ENCODE measurements at places on chromosomes 2 and 18.

GRCh38 chr18:67733088-67733487 lies 216.6 kb upstream of the DSEL start:
- no peak for DNase-seq

GRCh38 chr2:28358668-28359201 lies 33.9 kb upstream of the FOSL2 start:
- no peak for DNase-seq

DNA sequence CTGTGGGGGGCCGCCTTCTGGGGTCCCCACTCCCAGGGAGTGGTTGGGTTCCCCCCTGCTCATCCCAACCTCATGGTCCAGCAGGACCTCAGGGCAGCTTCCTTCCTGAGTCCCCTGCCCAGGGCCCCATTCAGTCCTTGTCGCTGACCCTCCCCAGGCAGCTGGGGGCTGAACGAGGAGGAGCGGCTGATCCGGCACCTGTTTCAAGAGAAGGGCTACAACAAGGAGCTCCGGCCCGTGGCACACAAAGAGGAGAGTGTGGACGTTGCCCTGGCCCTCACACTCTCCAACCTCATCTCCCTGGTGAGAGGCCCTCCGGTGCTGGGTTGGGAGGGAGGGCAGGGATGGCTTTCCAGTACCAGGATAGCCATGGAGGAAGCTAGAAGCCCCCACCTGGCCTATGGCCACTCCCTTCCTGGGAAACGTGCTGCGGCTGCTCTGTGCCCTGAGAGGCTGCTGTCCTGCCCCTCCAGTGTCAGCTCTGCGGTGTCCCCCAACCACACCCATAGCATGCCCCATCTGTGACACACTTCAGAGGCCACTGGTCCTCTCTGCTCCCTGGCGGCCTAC lies 497 bp downstream of the CHRND start:
- DNase-seq: no peak

DNA sequence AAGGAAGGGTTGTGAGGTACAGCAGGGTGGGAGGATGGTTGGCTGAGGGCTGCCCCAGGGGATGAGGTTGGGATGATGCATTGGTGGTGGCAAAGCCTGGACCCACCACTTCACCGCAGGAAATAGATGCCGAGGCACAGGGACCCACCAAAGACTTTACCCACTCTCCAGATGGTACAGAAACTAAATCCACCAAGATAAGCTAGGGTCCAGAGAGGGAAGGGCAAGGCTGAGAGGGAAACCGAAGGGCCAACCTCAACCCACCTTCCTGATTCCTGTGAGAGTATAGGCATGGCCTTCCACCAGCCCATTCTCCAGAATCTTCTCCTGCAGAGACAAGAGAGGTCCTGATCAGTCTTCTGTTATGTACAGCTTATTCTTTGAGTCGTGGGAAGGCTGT lies 18.1 kb downstream of the CAPN14 start:
- DNase-seq: no peak

GRCh38 chr2:99880964-99881294 lies 261.5 kb downstream of the AFF3 start:
- DNase-seq: no peak

GRCh38 chr18:47115205-47115604 lies 35.1 kb downstream of the HDHD2 start:
- no peak for DNase-seq

DNA sequence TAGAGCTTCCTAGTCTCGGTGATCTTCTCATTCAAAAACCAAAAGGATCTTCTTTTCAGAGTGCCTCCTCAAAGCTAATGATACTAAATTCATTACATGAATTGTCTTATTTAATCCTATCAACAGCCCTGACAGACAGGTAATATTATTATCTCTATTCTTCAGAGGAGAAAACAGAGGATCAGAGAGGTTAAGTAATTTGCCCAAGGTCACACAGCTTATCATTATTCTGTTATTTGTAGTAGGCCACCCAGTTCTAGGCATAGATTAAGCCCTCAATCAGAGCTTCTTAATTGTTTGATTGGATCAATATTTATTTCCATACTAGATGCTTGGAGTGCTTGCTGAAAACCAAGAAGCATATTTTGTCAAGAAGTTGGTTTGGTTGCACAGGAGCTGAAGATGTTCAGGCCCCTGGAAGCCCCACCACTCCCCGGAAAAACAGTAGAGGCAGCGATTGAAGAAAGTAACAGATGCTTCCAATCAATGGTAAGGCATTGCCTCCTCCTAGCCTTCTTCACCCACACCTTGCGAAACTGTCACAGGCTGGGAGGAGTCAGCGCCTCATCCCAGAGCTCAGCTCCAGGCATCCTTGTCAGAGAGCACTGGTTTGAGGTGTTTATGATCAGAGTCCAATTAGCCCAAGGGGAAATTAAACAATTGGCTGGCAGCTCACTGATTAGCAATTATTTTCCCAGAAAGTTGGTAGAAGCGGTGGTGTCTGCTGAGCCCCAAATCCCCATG lies 487.2 kb downstream of the BCL11A start:
- no peak for DNase-seq

DNA sequence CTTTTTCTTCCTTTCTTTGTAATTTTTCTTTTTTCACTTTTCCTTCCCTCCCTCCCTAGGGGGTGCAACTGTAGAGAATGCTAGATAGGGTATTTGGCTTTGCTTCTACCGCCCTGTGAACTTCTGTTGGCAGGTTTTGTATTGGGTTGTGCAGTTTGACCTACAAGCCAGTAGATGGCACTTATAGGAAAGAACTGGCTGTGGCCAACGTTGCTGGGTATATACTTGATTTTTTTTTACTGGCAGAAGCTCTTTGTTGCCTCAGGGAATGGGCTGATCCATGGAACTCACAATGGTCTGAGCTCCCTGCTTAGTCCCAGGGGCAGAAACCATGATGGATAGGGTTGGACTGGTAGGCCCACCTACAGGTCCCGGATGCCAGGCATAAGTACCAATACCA lies 1019.5 kb upstream of the LRRTM1 start:
- peak; percentile 54 for DNase-seq

- peak; percentile 89 for DNase-seq
These were observed 185.2 kb upstream of the LRRTM1 start for GRCh38 chr2:80489717-80490116.

GRCh38 chr2:150677551-150677950 lies 190.1 kb upstream of the RND3 start:
- DNase-seq: no peak

GRCh38 chr2:175647058-175647457 lies 355.0 kb downstream of the LNPK start:
- DNase-seq: no peak

DNA sequence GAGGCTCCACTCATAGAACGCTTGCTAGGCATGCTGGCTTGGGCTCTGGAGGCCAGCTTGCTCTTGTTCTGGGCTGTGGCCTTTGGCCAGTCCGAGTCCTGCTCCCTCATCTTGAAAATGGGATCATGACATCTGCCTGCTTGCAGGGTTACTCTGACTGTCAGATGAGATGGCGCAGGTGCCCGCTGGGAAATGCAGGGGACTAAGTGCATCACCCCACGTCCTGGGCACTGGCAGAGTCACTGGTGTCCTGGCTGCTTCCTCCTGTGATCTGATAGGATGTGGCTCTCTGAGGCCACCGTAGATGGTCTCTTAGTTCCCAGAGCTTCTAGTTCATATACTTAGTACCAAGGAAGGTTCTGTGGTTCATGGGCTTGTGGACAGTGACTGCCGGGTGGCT lies 18.5 kb downstream of the LDLRAD4 start:
- DNase-seq: no peak

- DNase-seq: peak; percentile 7
These were observed 540 bp downstream of the ATP9B start for GRCh38 chr18:79069717-79070151.

DNA sequence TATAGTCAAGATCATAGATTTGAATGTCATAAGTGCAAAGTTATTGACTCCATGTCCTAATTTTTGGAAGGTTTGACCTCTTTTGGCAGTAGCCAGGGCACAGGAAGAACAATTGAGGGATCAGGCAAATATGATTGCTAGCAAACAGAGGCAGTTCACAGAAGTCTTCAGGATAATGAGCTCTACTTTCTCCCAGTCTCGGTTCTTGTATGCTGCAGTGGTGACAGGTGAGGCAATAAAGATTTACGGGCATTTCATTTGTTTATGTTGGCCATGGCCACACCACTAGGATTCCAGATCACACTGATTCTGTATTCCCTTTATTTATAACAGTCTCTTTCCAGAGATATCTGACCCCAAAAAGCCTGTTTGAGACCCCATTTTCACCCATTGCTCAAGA lies 137.5 kb downstream of the UBR3 start:
- DNase-seq: peak; percentile 30

GRCh38 chr18:77059294-77059916 lies 73.2 kb downstream of the MBP start:
- peak; percentile 41 for DNase-seq

GRCh38 chr2:12094134-12094533 lies 347.7 kb downstream of the LPIN1 start:
- DNase-seq: no peak

- DNase-seq: no peak
These were observed 70.8 kb upstream of the GRB14 start for GRCh38 chr2:164692114-164692513.

DNA sequence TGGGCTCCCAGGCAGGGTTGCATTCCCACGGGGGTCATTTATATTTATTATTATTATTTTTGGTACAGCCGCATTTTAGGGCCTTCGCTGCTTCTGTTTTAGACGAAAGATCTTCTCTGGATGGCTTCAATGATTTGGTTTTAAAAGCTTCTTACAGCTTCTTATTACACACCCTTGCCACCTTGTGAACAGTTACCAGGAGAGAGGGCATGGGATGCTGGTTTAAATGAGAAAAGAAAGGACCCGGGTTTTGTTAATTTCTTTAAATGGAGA lies 1.7 kb downstream of the SH3RF3 start:
- DNase-seq: no peak

DNA sequence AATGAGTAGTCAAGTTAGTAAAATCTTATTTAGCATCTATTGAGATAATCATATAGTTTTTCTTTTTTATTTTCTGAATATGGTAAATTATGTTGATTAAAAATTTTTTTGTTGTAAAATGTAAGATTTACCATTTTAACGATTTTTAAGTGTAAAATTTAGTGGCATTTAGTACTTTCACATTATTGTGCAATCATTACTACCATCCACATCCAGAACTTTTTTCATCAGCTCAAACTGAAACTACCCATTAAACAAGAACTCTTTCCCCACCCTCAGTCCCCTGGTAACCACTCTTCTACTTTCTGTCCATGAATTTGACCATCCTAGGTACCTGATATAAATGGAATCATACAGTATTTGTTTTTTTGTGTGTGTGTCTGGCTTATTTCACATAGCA lies 11.1 kb downstream of the RAB3GAP1 start:
- no peak for DNase-seq

DNA sequence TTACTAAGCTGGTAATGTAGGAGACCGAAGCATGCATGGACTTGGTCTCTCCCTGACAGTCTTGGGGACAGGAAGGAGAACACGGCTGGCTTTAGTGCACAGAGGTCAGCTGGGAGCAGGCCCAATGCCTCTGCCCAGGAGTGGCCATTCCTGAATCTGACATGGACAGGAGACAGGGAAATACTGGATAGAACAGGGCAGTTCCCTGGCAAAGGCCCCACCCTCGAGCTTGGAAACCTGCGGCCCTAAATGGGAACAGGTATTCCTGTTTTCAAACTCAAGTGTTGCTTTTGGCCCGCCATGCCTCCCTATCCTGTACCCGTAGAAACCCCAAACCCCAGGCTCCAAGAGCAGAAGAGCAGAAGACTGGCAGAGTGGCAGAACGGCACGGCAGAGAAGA lies 107.4 kb downstream of the ZNF516 start:
- no peak for DNase-seq

- DNase-seq: no peak
These were observed 79.6 kb upstream of the UBXN4 start for GRCh38 chr2:135662088-135662487.

- no peak for DNase-seq
These were observed 5.3 kb downstream of the AGFG1 start for GRCh38 chr2:227477291-227477690.

DNA sequence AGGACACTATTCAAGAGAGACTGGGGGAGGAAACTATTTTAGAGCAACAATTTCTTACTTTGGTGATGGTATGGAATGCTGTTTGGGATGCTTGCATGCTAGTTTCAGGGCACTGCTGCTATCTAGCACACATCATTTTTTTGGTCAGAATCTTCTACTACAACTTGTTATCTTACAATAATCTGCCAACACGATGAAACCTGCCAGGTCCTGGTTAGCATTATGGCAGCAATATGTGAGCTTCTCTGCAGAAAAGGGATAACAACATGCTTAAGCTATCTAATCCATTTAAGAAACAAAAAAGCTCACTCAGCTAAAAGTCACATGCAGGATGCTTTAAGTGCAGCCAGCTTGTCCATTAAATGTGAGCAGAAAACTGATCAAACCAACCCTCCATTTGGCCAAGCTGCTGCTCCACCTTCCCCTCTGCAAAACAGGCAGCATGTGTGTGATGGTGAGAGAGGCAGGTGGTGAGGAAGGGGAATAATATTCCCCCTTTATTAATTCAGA lies 30.1 kb downstream of the GAREM2 start:
- no peak for DNase-seq

- no peak for DNase-seq
These were observed 49.8 kb upstream of the IL1RL1 start for GRCh38 chr2:102261467-102262135.

- DNase-seq: peak; percentile 81
These were observed 115.0 kb upstream of the LGALSL start for GRCh38 chr2:64338910-64339500.

- no peak for DNase-seq
These were observed 99.2 kb upstream of the VRK2 start for GRCh38 chr2:57947398-57947797.

- no peak for DNase-seq
These were observed 20.1 kb upstream of the SCYGR2 start for GRCh38 chr2:227578642-227579041.

- DNase-seq: no peak
These were observed 115.5 kb downstream of the KCNF1 start for GRCh38 chr2:11027195-11027594.

GRCh38 chr18:48697441-48697840 lies 158.6 kb downstream of the CTIF start:
- no peak for DNase-seq

DNA sequence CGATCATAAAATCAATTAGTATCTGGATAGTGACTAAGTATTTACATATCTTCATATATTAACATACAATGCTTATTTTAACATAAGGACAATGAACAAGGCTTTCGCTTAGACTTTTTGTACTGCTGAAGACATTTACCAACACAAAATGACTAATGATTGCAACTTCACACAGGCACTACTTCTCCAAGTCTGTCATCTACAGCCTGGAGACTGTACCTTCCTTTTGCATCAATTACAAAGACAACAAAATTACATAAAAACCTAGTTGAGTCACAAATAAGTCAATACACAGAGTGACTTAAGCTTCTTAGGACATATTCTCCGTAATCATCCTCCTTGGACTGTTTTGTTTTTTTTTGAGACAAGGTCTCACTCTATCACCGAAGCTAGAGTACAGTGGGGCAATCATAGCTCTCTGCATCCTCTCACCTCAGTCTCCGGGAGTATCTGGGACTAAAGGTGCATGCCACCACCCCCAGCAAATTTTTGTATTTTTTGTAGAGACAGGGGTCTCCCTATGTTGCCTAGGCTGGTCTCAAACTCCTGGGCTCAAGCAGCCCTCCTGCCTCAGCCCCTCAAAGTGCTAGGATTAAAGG lies 15.9 kb downstream of the PUM2 start:
- no peak for DNase-seq
